ENCODE measurements at places on chromosomes 3 and 15.
A peak's percentile ranks its signal among the peaks of the same experiment; 100 is the strongest.

DNA sequence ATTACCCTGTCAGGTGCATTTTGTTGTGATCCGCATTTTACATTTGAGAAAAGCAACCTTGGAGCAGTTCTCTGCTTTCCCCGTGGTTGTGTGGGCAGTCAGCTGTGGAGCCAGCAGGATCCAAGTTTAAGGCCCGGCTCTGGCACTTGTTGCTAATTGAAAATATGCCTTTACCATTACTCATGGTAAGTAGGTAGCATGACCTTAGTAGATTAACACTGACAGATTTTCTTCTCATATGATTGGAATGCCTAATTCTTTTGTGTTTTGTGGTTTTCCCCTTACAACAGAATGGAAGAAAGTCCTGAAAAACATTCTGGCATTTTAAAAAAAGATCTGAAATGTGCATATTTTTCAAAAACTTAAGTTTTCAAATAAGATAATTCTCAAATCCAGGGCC, 246.5 kb upstream of the LRRN1 start:
- no peak for DNase-seq

DNA sequence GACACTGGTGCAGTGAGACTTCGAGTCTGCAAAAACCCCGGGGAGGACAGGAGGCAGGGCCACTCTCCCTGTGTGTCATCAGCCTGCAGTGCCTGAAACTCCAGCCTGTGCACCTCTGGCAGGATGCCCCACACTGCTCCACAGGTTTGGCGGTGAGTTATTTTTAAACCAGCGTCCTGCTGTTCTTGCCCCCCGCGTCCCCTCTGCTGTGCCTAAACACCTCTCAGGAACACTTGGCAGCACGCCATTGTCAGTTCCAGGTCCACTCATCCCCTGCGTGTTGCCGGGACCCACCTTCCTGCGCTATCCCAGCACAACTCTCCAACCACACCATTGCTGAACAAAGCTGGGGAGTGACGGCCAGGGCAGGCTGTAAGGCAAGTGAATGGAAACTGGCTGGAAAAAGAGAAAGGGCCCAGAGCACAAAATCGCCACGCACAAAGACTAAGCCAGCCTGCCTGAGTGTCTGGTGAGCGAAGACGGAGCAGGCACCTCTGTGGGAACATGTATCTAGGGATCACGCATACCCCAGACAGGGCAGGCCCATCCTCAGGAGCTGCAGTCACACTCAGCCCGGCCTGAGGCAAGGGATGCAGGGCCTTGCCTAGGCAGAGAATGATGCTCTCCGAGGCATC, 3.1 kb upstream of the PLA2G4F start:
- no peak for DNase-seq

GRCh38 chr3:134136604-134137003, 106.9 kb upstream of the SLCO2A1 start:
- no peak for DNase-seq

DNA sequence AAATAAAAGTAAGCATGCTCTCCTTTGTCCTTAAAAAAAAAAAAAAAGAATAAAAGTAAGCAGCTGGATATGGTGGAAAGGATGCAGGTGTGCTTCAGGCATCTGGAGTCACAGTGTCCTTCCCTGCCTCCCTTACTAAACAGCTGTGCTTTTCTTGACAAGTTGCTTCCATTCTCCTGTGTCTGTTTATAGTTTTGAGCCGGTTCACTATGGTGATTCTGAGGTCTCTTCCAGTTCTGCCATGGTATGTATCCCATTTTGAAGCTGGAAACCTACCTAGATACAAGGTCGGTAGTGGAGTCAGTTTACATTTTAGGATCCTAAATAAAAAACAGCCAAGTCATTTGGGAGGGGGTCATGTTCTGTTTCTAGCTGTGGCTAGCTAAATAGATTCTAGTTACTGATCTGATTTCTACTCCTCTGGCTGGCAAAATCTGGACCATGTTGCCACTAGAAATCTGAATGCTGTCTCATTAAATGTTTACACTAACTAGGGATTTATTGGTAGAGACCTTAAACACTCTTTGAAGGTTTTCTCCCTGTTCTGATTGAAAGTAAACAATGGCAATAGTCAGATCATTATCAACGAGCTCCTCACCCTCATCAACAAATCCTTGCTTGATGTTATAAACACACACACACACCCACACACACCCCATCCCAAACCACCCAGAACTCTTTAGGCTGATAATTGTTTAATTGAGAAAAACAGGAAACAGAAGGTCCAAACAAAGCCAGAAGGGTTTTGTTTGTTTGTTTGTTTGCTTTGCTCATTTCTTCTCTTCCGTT, 7.9 kb downstream of the TNFSF10 start:
- DNase-seq: no peak

DNA sequence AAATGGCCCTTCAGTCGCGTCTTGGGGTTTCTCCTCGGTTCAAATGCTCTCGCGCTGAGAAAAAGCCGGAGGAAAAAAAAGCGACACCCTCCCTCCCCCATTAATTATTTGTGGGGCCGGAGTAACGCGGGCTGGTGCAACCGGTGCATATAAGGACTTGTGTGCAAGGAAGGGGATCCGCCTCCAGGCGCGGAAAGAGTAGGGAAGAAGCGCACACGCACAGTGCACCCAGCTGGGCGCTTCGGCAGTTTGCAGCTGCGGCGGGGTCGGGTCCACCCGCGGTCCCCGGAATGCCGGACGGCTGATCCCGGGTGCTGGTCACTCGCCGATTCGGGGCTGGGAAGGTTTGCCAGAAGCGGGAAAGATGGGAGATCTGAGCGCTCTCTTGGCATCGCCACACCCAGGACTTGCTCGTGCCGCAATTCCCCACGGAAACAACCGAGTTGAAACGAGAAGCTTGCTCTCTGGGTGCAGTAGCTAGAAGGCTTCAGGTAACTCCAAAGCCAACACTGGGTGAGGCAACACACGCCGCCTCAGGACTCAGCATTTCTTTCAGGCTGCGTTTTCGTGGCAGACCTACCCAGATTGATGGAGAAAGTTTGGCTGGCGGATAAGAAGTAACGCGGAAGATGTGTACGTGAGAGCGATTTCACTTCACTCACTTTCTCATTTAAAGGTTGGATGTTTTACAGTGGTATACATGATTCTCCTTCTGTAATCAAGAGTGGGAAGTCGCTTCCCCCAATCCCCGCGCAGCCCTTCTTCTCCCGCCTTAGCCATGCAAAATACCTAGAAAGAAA, 720 bp upstream of the TNIK start:
- DNase-seq: peak; percentile 66

GRCh38 chr15:80819001-80819400, 39.8 kb downstream of the CEMIP start:
- DNase-seq: no peak

- DNase-seq: no peak
These were observed 7.5 kb downstream of the GYG1 start for GRCh38 chr3:148998715-148999423.

- DNase-seq: no peak
These were observed 74.6 kb downstream of the FAM174B start for GRCh38 chr15:92580933-92581445.

- DNase-seq: no peak
These were observed at the start of gene TRAK1 for GRCh38 chr3:42090973-42091731. TSS of gene TRAK1 (plus strand) at chr3:42091357. CDS start at chr3:42091470, 113 bp downstream.

GRCh38 chr15:35430301-35430700, 115.7 kb downstream of the DPH6 start:
- DNase-seq: no peak

DNA sequence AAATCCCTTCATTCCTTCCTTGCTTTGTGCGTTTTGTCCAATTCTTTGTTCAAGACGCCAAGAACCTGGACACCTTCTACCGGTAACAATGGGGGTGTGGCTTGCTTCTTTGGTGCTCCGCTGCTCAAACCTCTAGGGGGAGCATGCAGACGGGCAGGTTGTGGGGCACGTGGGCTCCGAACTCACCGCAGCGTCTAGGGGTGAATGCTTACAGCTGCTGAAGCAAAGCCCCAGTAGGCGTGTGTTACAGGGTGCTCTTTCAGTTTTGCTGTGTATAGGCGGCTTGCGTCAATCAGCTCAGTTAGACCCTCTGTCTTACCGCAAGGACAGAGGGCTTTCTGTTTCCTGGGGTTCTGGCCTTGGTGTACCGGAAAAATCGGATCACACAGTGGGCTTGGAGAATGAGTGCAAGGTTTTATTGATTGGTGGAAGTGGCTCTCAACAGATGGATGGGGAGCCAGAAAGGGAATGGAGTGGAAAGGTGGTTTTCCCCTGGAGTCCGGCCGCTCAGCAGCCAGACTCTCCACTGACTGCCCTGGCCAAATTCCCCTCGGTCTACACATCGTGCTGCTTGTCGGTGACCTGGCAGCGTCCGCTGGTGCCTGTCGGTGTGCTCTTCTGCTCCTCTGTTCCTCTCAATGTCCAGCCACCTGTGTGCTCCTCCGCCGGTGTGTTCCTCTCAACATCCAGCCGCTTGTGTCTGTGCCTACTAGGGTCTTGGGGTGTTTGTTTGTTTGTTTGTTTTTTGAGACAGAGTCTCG, 1.2 kb upstream of the LRRC34 start:
- DNase-seq: peak; percentile 81

DNA sequence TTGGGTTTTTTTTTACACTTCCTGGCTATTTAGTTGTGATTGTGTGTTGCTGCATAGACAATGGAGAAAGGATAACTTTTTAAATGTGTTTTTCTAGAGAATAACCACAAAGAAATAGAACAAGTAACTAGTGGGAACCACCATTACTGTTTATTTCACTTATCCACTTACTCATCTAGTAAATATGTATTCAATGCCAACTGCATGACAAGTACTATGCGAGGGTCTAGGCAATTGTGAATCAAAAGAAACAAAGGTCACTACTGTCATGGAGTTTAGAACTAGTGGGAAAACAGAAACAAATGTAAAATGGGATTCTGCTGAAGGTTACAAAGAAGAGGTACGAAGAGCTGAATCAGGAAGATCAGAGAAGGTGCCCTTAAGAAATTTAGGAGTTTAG, 600.9 kb upstream of the ROBO2 start:
- DNase-seq: no peak

- no peak for DNase-seq
These were observed 33.8 kb downstream of the HDC start for GRCh38 chr15:50231761-50232160.

- DNase-seq: no peak
These were observed 134.0 kb upstream of the IL12A start for GRCh38 chr3:159854500-159855124.

DNA sequence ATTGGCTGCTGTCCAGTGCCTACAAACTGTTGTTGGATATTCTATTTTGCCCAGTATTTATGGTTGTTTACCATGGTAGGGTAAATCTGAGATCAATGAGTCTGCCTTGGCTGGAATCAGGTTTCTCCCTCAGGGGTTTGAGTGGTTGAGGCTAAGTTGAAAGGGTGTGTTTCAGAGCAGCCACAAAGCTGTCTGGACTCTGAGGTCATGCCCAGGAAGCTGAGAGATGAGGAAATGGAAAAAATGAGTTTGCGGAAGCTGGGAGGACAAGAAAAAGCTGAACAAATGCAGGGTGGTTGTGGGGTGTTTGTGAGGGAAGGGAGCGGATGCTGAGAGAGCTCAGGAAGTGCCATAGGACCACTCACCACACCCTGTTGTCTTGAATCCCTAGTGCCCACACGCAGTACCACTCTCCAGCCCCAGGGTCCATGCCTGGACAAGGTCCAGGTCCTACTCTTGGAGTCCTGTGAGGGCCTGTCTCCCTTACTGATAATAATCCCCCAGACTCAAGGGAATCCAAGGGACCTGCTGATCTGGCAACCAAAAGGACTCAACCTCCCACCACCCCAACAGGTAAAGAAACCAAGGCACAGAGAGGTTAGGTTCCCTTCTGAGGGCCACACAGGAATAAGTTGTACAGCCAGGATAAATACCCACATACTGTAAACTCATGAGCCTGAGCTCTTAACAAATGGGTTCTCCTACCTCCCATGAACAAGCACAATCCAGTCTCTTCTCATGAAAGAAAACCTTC, 81.6 kb downstream of the PPCDC start:
- DNase-seq: peak; percentile 46

DNA sequence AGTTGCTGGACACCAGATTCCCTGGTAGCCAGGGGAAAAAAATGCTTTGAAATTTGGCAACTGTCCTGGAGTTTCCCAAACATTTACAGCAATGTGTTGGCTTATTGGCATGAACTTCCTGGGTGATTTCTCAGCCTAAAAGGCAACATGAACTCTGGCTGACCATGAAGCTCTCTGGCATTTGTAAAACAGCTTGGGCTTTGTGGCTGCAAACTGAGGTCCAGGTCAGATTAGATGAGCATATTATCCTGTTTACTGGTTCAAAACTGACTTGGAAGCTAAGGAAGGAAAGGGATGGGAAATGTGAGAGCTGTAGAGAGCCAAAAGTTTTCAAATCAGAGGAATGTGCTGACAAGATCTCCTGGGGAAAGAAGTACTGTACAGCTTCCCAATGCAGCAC, 139.0 kb downstream of the P3H2 start:
- DNase-seq: no peak

- DNase-seq: peak; percentile 4
These were observed 520 bp downstream of the GREM1 start for GRCh38 chr15:32718227-32718820.

GRCh38 chr3:102532901-102533300, 98.1 kb downstream of the ZPLD1 start:
- peak; percentile 3 for DNase-seq

GRCh38 chr3:23740517-23740965, 65.2 kb upstream of the UBE2E1 start:
- DNase-seq: peak; percentile 52

DNA sequence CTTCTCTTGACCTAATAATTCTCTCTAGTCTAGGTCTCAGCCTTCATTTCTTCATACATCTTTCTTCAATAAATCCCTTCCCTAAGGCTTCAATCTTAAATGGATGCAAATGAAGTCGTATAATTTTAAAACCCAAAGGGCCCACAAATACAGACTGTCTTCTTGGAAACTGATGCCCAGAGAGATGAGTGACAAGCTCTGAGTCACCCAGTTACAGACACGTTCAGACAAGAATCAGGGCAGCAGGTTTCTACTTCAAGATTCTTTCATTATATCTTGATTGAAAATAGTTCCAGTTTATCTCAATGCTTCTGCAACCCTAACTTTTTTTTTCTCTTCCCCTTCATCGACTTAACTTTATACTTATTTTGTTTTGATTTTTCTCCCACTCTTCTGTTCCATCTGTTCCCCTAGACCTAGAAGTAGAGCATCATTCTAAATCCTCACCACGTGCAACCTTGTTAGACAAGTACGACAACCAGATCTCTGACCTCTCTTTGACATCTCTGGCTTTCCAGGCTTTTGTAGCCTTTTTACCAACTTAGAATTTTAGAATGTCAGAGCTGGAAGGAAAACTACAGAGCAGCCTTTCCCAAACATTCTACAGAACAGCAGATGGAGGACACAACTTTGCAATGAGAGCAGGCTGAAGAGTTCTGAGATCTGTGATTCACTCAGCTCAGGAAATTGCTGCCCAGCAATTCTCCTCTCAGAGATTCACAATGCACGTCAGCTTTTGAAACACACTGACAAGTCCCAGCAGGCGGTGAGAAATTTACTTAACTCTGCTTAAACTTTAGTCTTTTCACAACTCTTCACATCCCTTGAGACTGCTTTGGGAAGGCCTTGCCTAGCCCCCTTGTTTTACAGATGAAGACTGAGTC, 25.3 kb downstream of the NCEH1 start:
- DNase-seq: no peak

- peak; percentile 35 for DNase-seq
These were observed 15.7 kb upstream of the TFRC start for GRCh38 chr3:196097373-196098154.

Measured in stimulated activated CD4-positive, alpha-beta T cell treated with anti-CD3 and anti-CD28 coated beads, Interleukin-15, amount 100 ng/mL, for 24 hours (primary cell).